ENCODE measurements at places on chromosomes 16 and 17. TPM values are rescaled to one million over a fixed set of nuclear protein-coding genes. Genes with fewer than 3 reads are reported as not detected.
A peak's percentile ranks its signal among the peaks of the same experiment; 100 is the strongest.

The ELMO3 gene
- 0.28 TPM for total RNA-seq

The PEX12 gene
- 8.3 TPM for total RNA-seq

The IRF8 gene
- 12.8 TPM for total RNA-seq

The OR3A3 gene
- total RNA-seq, result not detected

The KRTAP4-2 gene
- total RNA-seq, result not detected

The KRTAP3-2 gene
- not detected for total RNA-seq

The TEKT5 gene
- total RNA-seq, result 0.99 TPM

The ITGAX gene
- 0.69 TPM for total RNA-seq

The TNFRSF13B gene
- total RNA-seq, result not detected

The OR3A1 gene
- not detected for total RNA-seq

The MTSS2 gene
- total RNA-seq, result 82.3 TPM

The CASKIN1 gene
- total RNA-seq, result 15.5 TPM

The NHLRC4 gene
- total RNA-seq, result 3.9 TPM

The ATP1B2 gene
- 34.6 TPM for total RNA-seq

- peak; percentile 55 for DNase-seq
These were observed 120.6 kb downstream of the USP22 start for GRCh38 chr17:20922128-20922670.

- DNase-seq, result peak; percentile 15
These were observed 27.1 kb downstream of the CDH13 start for GRCh38 chr16:82653550-82654511.

GRCh38 chr16:560204-560700, at the start of gene PRR35:
PRR35 (plus strand) TSS chr16:560394; CDS start chr16:563295, 2,901 bp downstream.
- peak; percentile 24 for DNase-seq

DNA sequence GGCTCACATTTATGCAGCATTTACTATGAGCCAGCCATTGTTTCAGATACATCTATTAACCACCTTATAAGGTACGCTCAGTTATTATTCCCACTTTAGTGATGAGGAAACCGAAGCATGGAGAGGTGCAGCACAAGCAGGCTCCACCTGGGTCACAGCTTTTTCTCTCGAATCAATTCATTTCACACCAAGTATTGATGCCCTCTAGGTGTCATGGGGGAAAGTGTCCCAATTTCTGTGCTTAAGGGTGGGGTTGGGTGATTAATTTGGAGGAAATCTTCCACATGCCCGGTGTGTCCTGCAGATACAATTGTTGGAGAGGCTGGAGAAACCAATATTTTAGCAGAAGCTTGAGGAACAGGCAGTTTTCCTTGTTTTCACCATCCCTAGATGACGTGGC, 62.7 kb upstream of the DNAJA2 start:
- no peak for DNase-seq

DNA sequence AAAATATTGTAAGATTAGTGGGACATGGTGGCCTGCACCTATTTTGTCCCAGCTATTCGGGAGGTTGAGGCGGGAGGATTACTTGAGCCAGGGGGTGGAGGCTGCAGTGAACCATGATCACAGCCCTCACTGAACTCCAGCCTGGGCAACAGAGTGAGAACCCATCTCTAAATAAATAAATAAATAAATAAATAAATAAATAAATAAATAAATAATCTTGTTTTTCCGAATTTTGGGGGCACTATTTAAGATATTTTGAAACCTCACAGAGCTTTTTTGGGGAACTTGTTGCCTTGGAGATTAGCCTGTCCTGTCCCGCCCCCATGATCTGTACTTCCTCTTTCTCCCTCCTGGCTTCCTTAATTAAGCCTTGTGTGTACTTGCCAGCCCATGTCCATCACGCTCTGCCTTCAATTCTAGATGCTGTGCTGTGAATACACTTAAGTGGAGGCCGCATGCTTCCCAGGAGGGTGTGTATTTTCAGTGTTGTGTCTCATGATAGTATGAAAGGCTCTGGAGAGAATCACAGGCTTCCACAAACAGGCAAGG, 4.4 kb downstream of the LGALS9 start:
- no peak for DNase-seq

DNA sequence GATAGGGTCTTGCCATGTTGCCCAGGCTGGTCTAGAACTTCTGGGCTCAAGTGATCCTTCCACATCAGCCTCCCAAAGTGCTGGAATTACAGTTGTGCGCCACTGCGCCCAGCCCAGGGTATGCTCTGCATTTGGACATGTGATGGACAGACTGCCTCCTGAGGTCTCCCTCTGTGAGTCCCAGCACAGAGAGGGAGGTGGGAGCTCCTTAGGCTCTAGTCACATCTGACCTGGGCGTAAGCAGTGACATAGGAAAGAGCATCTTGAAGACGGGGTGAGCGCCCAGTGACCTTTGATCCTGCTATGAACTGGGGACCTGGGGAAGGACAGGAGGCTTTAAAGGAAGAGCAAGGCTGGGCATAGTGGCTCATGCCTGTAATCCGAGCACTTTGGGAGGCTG, 2.2 kb upstream of the GFAP start:
- no peak for DNase-seq

DNA sequence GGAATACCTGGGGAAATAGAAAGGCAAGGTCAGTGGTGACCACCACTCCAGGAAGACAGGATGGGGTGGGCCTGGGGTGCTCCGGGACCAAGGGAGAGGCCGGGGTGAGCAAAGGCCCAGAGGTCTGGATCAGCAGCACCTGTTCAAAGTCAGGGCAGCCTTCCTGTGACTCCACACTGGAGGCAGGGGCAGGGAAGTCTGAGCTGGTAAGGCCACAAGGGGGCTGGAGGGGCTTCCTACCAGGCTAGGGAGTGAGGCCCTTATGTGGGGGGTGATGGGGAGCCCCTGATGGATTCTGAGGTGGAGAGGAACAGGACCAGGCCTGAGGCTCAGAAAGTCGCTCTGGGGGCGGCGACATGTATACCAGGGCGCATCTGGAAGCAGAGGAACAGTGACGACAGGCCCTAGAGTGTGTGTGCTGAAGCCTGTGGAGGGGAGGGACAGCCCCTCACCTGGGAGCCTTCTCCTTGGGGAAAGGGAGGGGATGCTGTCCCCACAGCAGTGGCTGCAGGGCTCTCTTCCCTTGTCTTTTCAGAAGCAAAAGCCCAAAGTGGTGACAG, 3.7 kb downstream of the C16orf78 start:
- no peak for DNase-seq

GRCh38 chr16:30934827-30935557, 11.6 kb downstream of the FBXL19 start:
- DNase-seq, result peak; percentile 58

GRCh38 chr16:7534749-7535148, 202.1 kb downstream of the RBFOX1 start:
- DNase-seq, result no peak

DNA sequence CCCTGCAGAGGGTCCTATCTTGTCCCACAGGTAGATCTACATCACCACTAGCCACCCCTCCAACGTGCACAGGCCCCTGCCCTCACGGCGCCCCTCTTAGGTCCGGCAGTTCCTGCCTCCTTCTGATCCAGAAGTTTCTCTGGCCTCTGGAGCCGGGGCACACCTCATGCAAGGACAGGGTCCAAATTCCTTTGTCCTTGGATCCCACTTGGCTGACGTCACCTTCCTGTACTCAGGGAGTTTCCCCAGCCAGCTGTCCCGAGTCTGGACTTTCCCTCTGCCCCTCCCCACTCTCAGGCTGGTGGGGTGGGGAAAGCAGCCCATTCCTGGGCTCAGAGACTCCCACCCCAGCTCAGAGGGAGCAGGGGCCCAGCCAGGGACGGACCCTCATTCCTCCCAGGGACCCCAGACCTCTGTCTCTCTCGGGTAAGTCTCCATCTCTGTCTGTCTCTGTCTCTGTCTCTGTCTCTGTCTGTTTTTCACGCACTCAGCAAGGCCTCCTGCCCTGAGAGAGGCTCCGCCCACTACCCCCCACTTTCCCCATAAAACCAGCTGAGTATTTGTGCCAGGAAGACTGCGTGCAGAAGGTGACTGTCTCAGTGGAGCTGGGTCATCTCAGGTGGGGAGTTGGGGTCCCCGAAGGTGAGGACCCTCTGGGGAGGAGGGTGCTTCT, at the start of gene IL32:
Gene IL32 (plus strand): TSS at position 572 of the 673 bp plus-strand sequence. CDS start 172 bp downstream, outside the sequence.
- no peak for DNase-seq

DNA sequence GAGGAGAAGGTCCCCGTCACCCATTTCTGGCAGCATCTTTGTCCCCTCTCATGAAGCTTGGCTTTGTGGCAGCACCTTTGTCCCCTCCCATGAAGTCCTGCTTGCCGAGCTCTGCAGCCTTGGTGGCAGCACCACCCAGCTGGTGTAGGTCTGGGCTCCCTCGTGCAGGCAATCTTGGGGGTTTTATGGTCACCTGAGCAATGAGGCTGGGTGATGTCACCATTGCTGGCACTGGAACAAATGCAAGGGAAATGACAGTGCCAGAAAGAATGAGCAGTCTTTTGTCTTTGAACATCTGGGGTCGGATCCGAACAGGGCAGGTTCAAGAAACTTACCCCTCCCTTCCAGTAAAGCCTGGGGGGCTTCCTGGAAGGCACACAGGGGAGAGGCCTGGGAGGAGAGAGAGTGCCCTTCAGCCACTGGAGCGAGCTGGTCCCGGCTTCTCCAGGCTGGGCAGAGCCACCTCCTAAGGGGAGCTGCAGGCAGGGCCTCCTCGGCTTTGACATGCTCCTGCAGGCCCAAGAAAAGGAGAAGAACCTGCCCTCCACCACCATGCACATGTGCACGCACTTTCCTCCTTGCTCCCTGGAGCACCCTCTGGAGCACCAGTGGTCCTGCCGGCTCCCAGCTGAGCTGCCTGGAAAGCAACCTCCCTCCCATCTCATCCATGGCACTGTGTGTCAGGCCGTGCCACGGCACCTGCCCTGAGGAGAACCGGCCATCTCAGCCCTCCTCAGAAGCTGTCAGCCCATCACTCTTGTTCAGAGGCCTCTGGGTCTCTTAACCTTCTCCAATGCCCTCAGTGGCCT, 16.0 kb downstream of the BTBD17 start:
- no peak for DNase-seq

GRCh38 chr17:16477255-16477654, 14.7 kb downstream of the LRRC75A start:
- no peak for DNase-seq

- DNase-seq, result no peak
These were observed at the start of gene MAZ for GRCh38 chr16:29806099-29806579. MAZ (plus strand) TSS chr16:29806529; CDS start chr16:29806702, 173 bp downstream.

- no peak for DNase-seq
These were observed 2.7 kb upstream of the LIMD2 start for GRCh38 chr17:63702721-63703015.

GRCh38 chr17:7095625-7096024, 15.6 kb upstream of the CLEC10A start:
- DNase-seq, result no peak

DNA sequence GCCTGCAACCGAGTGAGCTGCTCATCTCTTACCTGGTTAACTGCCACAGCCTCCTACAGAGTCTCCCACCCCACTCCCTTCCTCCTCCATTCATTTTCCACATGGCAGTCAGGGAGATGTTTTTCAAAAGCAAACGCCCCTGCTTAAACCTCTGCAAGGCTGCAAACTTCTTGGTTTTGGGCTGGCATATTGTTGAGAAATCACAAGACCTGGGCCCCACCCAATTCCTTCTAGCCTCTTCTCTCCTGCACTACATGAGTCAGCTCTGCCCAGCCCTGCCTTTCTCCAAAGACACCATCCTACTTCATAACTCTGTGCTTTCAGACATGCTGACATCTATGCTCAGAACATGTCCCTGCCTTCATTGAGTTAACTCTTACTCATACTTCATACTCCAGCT, 136.1 kb downstream of the SPACA3 start:
- no peak for DNase-seq

DNA sequence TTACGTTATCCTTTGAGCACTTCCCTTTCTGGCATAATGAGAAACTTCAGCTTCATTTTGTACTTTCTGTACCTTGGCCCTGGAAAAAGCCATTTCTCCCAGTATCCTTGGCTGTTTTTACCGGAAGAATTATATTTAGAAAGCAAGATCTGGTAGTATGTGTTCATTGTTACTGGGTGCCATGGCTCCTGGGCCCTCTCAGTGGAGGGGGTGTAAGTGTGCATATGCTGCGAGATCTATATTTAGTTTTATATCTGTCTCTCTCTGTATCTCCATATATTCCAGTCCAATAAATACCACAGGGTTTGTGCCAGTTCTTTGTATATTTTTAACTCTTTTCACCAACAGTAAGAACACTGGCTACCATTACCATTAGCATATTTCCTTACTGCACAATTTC, 17.7 kb downstream of the ATP2C2 start:
- DNase-seq, result no peak

DNA sequence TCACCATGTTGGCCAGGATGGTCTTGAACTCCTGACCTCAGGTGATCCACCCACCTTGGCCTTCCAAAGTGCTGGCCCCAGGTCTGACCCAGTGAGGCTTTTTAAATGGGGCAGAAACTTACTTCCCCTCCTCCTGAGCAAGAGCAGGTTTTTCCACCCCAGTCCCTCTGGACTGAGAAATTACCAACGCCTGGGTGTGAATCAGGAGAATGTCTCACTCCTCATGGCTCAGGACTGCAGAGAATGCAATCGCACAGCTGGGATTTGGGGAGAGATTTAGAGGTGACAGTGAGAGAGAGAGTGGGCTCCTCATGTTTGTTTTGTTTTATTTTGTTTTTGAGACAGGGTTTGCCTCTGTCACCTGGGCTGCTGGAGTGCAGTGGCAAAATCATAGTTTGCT, 203.6 kb downstream of the RAB11FIP4 start:
- DNase-seq, result no peak

DNA sequence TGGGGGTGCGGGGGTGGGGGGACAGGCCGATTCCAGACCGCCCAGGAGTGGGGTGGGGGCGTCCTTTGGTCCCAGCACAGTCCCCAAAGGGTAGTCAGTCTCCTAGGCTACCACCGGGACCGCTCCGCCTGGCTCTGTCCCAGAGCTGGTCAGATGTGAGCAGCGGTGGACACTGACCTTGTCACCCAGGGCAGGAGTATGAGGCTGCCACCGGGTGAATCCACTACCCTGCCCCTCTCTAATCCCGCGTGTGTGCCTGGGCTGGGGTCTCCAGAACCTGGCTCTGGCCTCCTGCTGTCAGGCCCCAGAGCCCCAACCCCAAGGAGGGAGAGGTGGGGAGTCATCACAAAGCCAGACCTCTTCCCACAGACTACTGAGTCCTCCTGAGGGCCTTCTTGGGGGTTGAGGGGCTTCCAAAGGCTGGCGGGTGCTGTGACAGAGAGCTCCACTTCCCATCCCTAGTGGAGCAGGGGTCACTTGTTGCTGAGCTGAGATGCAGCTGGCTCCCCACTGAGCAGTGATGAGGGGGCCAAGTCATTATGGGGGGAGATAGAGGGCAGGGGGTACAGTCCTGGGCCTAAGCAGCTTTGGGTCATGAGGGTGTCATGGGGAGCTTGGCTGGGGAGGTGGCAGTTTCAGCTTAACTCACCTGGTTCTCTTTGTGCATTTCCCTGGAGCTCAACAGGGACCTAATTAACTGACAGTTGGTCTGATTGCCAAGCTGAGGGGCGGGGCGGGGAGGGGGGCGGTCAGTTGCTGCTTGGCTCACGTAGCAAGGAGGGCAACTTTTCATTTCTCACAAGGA, 1.2 kb downstream of the PPP1R1B start:
- no peak for DNase-seq

- no peak for DNase-seq
These were observed 18.4 kb downstream of the TBX21 start for GRCh38 chr17:47751471-47751870.

GRCh38 chr17:51674579-51675255, 414.4 kb downstream of the UTP18 start:
- DNase-seq, result no peak
